Stimulated activated naive CD4-positive, alpha-beta T cell (primary cell): ENCODE measurements at places on chromosomes 6 and 20.

DNA sequence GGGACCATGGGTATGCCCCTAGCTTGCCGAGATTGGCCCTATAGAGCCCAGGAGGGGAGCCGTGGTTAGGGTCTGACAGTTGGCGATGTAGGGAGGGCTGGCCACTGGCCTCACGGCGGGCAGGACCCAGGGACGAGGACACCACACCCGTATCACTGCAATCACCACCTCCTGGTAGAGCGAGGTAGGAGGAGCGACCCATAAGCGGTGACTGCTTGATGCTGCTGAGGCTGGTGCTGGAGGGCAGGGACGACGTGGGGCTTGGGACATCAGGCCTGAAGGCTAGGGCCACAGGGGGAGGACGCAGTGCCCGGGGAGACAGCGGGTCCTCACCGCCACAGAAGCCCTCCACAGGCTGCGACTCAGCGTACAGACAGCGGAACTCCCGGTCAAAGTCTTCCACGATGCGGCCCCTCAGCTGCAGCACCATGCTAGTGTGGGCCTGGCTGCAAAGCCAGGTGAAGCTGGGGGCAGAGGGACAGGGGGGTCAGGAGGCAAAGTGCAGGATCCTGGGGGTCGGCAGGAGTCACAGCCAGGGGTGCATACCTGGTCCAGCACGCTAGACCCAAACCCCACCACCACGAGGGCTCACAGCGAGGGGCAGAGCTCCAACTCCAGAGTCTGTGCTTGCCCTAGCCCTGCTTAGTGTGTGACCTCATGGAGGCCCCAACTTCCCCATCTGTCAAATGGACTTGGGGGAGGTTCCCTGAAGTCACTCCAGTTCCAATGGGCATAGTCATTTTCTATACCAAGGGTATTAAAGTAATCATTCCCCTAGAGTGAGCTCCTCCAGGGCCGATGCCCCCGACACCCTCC lies 3.1 kb upstream of the EIF6 start:
- no peak for DNase-seq

DNA sequence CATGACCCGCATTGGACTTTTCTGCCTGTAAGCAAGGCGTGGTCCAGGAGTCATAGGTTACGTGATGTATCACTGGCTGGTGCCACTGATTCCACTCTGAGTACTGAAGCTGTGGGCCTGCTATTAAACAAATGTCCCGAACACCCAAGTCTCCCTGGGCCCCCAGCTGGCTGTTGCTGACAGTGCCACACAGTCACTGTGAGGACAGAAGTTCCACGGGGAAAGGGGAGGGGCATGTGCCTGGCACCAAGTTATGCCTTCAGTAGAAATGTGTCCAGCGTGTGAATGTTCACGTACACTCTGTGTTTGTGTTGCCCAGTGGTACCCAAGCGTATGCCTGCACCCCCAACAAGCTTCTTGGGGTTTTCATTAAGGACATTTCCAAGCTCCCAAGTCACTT lies 171.4 kb upstream of the QKI start:
- no peak for DNase-seq

DNA sequence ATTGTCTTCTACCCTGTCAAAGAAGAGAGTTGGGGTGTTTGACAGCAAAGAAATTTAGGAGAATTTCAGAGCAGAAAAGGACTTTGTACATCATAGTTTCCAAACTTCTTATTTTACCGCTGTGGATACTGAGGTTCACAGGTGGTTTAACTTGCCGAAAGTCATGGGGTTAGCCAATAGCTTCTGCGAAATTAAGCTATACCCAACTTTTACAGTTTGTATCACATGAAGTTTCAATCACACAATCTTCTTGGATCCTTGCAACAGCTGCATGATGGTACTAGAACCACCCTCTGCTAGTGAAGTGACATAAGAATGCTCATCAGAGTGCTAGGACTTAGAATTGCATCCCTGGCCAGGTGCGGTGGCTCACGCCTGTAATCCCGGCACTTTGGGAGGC lies 345.5 kb downstream of the CD83 start:
- no peak for DNase-seq

- DNase-seq = no peak
These were observed 192.5 kb upstream of the ECI2 start for GRCh38 chr6:4327841-4328240.
